ENCODE measurements at places on chromosomes 1 and 21.
A peak's percentile ranks its signal among the peaks of the same experiment; 100 is the strongest.

GRCh38 chr1:15405106-15405850 lies 4.4 kb upstream of the EFHD2 start:
- no peak for DNase-seq

DNA sequence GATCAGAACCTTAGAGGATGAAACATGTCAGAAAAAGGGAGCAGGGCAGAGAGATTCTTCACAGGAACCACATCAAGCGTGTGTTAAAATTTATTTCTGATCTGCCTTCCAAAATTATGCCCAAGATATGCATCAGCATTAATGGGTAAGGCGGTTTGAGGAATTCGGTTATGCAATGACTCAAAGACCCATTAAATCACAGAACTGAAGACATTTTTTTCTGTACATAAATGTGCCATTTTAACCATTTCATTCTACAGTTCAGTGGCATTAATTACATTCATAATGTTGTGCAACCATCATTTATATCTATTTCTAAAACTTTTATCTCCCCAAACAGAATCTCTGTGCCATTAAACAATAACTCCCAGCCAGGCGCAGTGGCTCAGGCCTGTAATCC lies 43.4 kb downstream of the CNST start:
- DNase-seq, result no peak

GRCh38 chr1:63670164-63670563 lies 77.0 kb downstream of the PGM1 start:
- no peak for DNase-seq

DNA sequence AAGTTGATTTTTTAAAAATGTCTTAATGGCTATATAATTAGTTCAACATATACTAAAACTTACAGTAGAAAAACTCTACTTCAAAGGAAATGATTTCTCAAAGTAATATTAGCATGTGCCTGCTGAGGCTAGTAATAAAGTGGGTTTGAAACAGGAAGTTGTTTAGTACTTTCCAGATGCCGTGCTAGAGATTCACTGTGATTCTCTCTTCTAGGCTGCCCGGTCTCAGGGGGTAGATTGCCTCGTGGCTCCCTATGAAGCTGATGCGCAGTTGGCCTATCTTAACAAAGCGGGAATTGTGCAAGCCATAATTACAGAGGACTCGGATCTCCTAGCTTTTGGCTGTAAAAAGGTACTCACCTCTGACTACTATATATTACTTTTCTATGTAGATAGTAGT lies 9.1 kb downstream of the EXO1 start:
- no peak for DNase-seq

DNA sequence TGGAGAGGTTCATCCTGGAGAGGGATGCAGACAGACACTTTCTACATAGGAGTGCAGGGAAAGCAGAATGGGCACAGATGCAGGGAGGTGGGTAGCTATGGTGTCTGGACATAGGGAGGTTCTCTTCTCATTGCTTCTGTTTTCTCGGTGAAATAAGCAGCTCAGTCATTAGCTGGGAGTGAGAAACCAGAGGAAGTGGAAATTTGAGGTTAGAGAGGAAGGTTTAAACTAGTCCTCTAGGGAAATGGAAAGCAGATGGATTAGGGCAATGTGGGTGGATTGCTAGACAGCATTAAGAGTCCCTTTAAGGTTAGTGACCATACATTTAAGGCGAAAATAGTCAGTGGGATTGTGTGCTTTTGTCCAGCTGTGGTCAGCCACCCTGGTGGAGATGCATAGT lies 39.6 kb downstream of the MPZL1 start:
- DNase-seq, result no peak

DNA sequence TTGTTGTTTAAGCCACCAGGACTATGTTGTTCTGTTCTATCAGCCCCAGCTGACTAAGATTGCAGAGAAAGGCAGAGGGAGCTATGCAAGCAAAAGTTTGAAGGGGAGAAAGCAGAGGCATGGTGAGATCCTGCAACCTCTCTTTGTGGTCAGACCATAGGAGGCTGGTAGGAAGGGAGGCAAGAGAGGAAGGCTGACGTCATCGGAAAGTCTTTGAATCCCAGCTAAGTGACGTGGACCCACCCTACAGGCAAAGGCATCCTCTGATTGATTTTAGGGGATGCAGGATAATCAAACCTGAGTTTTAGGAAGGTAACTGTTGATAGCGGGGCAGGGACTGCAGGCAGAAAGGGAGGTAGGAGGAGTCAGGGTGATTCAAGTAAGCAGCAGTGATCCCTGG lies 23.3 kb upstream of the TNNI1 start:
- DNase-seq, result no peak

DNA sequence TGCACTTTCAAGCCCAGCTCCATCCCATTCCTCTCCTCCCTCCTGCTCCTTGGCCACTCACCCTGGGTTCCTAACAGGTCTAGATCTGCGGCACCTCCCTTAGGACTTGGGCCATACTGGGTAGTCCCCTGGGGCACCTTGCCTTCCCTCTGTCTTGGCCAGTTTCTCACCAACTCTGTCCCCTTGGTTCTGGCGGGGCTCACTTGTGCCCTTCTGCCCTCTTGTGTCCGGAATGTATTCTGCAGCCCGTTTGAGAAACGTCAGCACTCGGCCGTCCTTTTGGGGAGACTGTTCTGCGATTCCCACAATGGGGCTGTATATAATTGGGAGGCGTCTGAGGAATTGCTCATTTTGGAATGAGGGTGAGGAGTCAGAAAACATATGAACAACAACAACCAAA lies 162.4 kb downstream of the ZSCAN20 start:
- peak; percentile 52 for DNase-seq

- DNase-seq, result no peak
Measured at GRCh38 chr1:61797045-61797755, 54.9 kb downstream of the PATJ start.

DNA sequence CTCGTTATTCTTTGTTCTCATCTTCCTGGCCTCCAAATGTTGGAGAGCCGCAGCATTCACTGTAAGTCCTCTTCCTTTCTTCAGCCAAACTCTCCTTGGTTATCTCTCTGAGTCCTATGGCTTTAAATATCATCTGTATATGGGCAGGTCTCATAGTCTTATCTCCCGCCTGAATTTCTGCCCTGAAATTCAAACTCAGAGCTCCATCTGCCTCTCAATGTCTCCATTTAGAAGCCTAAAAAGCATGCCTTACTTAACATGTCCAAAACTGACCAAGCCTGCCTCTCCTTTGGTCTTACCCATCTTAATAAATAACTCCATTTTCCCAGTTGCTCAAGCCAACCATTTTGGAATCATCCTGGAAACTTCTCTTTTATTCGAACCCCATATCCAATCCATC lies 80.7 kb downstream of the DHRS3 start:
- no peak for DNase-seq

GRCh38 chr1:215226757-215227156 lies 144.2 kb downstream of the KCNK2 start:
- DNase-seq, result no peak

GRCh38 chr1:201542309-201543035 lies 3.5 kb downstream of the NAV1 start:
- no peak for DNase-seq

Data from head of caudate nucleus (tissue), 42 donors.